ENCODE measurements at places on chromosomes 2 and 18.

GRCh38 chr2:102025583-102026267 lies 34.0 kb downstream of the IL1R2 start:
- no peak for DNase-seq

GRCh38 chr2:119157850-119158511 lies 570 bp downstream of the C1QL2 start:
- no peak for DNase-seq

GRCh38 chr2:221677688-221678087 lies 105.6 kb upstream of the EPHA4 start:
- DNase-seq = no peak

- DNase-seq = no peak
These were observed 548 bp upstream of the FBLN7 start for GRCh38 chr2:112137516-112138158.

DNA sequence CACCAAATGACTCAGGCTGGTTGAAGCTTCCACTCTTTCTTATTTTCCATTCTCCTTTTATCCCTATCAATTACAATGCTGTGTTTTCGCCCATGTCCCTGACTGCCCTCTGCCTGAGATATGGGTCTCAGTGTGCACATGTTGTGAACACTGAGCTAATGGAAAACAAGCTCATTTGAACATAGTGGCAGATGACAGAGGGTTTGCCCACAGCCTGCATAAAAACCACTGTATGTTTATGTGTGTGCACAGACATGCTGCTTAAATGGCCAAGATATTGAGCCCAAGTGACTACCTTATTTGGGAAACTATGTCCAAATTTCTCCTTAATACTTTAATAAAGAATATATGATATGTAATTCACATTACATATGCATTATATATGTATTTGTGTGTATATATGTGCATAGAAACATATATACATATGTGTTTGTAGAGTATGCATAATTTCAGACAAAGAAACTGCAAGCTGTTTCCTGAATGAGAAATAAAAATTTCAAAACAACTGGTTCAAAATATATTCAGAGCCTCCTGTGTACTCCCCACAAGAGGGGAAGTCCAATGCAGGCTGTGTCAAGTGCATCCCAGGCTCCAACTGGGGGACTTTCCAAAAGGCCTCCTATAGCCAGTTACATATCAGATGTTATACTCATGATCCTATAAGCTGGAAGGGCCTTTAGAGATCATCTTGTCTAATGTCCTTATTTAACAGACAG lies 92.7 kb upstream of the CD302 start:
- DNase-seq = no peak

GRCh38 chr2:147614979-147615470 lies 229.8 kb upstream of the ACVR2A start:
- no peak for DNase-seq

GRCh38 chr2:212027681-212028628 lies 510.6 kb downstream of the ERBB4 start:
- DNase-seq = no peak
